GM12878 (cell line): ENCODE measurements at places on chromosomes 7 and 10. TPM values are rescaled to one million over a fixed set of nuclear protein-coding genes. Genes with fewer than 3 reads are reported as not detected.

DNA sequence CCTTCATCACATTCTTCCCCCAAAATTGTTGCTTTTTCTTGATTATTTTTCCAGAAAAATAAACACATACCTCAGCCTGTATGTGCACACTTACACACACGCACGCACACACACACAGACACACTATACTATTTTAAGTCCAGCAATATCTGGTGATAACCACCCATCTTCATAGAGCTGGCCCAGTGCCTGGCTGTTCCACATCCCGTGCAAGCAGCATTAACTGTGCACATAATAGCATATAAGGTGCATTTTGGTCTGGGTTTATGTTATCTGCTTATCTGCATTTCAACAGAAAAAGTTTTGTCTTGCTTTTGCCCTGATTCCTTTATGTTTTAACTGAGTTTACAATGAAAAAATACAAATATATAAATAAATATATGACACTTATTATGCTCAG is 143.1 kb upstream of the KLF6 start:
- H3K27me3 ChIP-seq, result no peaks in the 10 kb centered on the region
- no peaks in the 10 kb centered on the region for H3K36me3 ChIP-seq
- H3K4me3 ChIP-seq, result no peak overlapping the region
- DNase-seq, result no peak
- no peak overlapping the region for H3K27ac ChIP-seq

GRCh38 chr7:2687338-2687869 is 598 bp upstream of the AMZ1 start:
- no peak for DNase-seq
- no peaks in the 10 kb centered on the region for H3K36me3 ChIP-seq
- H3K4me3 ChIP-seq, result no peak overlapping the region
- H3K4me1 ChIP-seq, result peaks cover 27% of the 10 kb centered on the region
- H3K27me3 ChIP-seq, result peaks cover 3% of the 10 kb centered on the region

DNA sequence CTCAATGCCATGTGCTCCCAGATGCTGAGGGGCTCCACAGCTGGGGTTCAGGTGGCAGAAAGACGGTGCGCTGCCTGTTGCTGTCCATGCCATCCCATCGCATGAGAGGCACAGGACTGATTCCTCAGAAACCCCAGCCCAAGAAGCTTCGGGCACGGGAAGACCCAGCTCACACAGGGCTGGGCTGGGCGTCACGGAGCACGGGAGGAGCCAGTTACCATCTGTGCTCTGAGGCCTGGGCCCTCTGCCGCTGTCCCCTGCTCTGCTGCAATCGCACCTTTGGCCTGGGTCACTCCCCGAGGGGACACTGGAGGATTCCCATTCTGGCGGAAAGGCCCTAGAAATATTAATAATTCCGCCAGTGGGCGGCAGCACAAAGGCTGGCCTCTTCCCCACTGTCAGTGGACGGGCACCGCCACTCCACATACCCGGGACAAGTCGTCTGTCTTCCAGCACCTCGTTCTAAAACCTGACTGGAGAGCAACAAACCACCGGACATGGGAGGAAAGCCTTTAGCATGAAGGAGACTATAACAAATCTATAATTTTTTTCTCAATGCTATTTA is 92.1 kb downstream of the PIP4K2A start:
- no peak overlapping the region for H3K27ac ChIP-seq
- H3K4me1 ChIP-seq, result peaks cover 34% of the 10 kb centered on the region
- no peaks in the 10 kb centered on the region for H3K27me3 ChIP-seq
- H3K4me3 ChIP-seq, result no peak overlapping the region
- no peaks in the 10 kb centered on the region; the same call in 1 of the 2 replicates for H3K36me3 ChIP-seq

DNA sequence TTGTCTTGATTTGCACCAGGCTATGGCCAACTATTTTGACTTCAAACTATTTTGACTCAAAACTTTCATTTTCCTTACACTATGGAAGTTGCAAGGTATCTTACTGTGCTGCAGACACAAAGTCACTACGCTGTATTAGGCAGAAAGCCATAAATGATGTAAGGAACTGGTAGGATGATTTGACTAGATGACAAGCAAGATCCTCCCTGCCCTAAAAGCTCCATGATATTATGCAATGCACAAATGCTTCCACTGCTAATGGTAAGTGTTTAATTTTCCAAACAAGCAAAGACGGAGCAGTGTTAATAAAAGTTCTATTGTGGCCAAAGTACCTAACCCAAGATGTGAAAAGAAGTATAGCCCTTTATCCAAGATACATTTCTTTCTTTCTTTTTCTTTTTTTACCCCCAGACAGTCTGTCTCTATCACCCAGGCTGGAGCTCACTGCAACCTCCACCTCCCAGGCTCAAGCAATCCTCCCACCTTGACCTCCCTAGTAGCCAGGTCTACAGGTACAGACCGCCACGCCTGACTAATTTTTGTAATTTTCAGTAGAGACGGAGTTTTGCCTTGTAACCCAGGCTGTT is 98.2 kb downstream of the ANK3 start:
- DNase-seq, result no peak
- no peak overlapping the region for H3K27ac ChIP-seq
- no peak overlapping the region for H3K4me3 ChIP-seq
- no peaks in the 10 kb centered on the region for H3K4me1 ChIP-seq

The TMEM236 gene
- total RNA-seq, result not detected in 2 replicates

GRCh38 chr10:76113952-76114351 is 682.5 kb downstream of the LRMDA start:
- H3K36me3 ChIP-seq, result no peaks in the 10 kb centered on the region
- no peak overlapping the region for H3K27ac ChIP-seq
- no peaks in the 10 kb centered on the region for H3K27me3 ChIP-seq
- no peak for DNase-seq
- H3K4me1 ChIP-seq, result no peaks in the 10 kb centered on the region
- H3K4me3 ChIP-seq, result no peak overlapping the region

DNA sequence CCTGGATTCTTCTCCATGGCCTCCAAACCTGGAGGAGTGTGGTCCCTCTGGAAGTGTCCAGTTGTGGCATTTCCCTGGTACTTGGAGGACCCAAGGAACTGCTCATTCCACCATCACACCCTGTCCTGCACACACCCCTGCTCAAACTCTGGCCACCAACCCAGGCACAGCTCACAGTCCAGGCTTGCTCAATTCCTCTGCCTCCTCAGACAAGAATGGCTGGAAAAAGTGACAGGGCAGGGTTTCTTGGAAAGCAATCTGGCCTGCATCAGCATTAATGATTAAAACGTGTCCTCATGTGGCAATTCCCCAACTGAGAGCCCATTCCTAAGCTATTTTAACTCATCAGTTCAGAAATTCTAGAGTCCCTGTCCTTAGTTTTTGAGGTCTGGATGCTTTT is 17.2 kb upstream of the TPST1 start:
- H3K27me3 ChIP-seq, result no peaks in the 10 kb centered on the region; the same call in 1 of the 2 replicates
- no peak for DNase-seq
- no peaks in the 10 kb centered on the region for H3K36me3 ChIP-seq
- H3K27ac ChIP-seq, result no peak overlapping the region

- H3K4me1 ChIP-seq, result no peaks in the 10 kb centered on the region
- no peak overlapping the region for H3K4me3 ChIP-seq
- no peaks in the 10 kb centered on the region for H3K36me3 ChIP-seq
- no peak overlapping the region for H3K27ac ChIP-seq
- no peak for DNase-seq
- H3K27me3 ChIP-seq, result no peaks in the 10 kb centered on the region
Measured at GRCh38 chr7:108167460-108167859, 37.3 kb upstream of the LAMB4 start.

The CLEC2L gene
- not detected in 2 replicates for total RNA-seq

DNA sequence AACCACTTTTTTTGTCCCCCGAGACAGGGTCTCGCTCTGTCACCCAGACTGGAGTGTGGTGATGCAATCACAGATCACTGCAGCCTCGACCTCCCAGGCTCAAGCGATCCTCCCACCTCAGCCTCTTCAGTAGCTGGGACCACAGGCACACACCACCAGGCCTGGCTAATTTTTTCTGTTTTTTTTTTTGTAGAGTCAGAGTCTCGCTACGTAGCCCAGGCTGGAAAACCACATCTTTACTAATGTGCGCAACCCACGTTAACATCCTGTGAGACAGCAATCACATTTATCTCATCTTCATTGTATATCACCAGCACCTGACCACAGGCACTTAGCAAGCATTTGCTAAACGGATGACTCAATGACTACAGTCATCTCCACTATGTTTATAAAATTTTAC is 77.8 kb upstream of the ATP6V0A4 start:
- no peaks in the 10 kb centered on the region for H3K27me3 ChIP-seq
- no peak overlapping the region for H3K4me3 ChIP-seq
- no peaks in the 10 kb centered on the region for H3K4me1 ChIP-seq
- no peak overlapping the region for H3K27ac ChIP-seq

The CLRN3 gene
- total RNA-seq, result not detected in 2 replicates

The DPYSL4 gene
- 0.16 and 0.21 TPM in 2 replicates for total RNA-seq

- H3K27ac ChIP-seq, result no peak overlapping the region
- no peaks in the 10 kb centered on the region for H3K27me3 ChIP-seq
- no peaks in the 10 kb centered on the region for H3K4me1 ChIP-seq
Measured at GRCh38 chr7:70487428-70487827, 644.5 kb upstream of the GALNT17 start.

The MGMT gene
- total RNA-seq, result 16.5 and 16.9 TPM in 2 replicates

The ITPRID1 gene
- total RNA-seq, result not detected in 2 replicates

The KDM7A gene
- total RNA-seq, result 0.95 and 1.5 TPM in 2 replicates

The UNCX gene
- not detected in 2 replicates for total RNA-seq

DNA sequence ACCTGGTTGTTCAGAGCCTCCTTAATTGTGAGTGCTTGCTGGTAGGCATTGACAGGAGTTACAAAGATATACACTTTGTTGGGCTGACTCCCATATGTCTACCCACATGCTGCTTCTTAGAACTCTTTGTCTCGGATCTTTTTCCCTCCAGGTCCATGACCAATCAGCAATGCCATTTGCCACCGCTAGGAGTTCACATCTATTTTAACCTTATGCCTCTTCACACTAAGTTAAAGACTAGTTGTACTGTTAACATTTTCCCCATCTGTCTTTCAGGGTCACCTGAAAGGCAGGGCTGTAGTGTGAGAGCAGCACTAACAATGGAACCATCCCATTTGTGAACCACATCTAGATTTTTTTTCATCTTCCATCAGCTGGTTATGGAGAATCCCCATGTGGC is 226.7 kb upstream of the NPY start:
- no peaks in the 10 kb centered on the region for H3K27me3 ChIP-seq
- no peaks in the 10 kb centered on the region for H3K36me3 ChIP-seq
- no peak overlapping the region for H3K27ac ChIP-seq
- no peak overlapping the region for H3K4me3 ChIP-seq

DNA sequence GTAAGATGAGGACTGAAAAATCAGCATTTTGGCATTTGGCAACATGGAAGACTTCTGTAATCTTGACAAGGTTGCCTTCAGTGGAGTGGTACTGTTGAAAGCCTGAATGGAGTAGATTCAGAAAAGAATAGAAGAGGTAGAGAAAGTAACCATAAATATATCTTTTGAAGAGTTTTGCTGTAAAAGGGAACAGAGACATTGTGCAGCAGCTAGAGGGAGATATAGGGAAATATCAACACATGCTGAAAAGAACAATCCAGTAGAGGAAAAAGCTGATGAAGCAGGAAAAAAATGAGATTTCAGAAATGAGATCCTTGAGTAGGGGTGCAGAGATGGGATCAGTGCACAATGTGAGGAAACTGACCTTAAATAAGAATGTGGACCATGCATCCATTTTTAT is 60.0 kb downstream of the RAPGEF5 start:
- H3K27me3 ChIP-seq, result no peaks in the 10 kb centered on the region
- no peak overlapping the region for H3K4me3 ChIP-seq
- no peaks in the 10 kb centered on the region; the same call in 1 of the 2 replicates for H3K36me3 ChIP-seq
- no peak overlapping the region for H3K27ac ChIP-seq
- no peaks in the 10 kb centered on the region for H3K4me1 ChIP-seq

- no peaks in the 10 kb centered on the region for H3K4me1 ChIP-seq
- H3K27me3 ChIP-seq, result no peaks in the 10 kb centered on the region
- no peak overlapping the region for H3K27ac ChIP-seq
- H3K4me3 ChIP-seq, result no peak overlapping the region
- H3K36me3 ChIP-seq, result no peaks in the 10 kb centered on the region
Measured at GRCh38 chr7:41574377-41574776, 128.5 kb downstream of the INHBA start.

The ZC3HAV1L gene
- total RNA-seq, result 10.5 and 10.6 TPM in 2 replicates

The BLVRA gene
- 66.9 and 73.7 TPM in 2 replicates for total RNA-seq

The NODAL gene
- total RNA-seq, result 0.11 TPM in 1 of 2 replicates, not detected in the other

GRCh38 chr10:79055100-79055782 is 13.5 kb upstream of the ZMIZ1 start:
- H3K36me3 ChIP-seq, result no peaks in the 10 kb centered on the region
- no peak overlapping the region for H3K4me3 ChIP-seq
- H3K27me3 ChIP-seq, result no peaks in the 10 kb centered on the region; the same call in none of the 2 replicates
- H3K27ac ChIP-seq, result no peak overlapping the region
- no peaks in the 10 kb centered on the region for H3K4me1 ChIP-seq

DNA sequence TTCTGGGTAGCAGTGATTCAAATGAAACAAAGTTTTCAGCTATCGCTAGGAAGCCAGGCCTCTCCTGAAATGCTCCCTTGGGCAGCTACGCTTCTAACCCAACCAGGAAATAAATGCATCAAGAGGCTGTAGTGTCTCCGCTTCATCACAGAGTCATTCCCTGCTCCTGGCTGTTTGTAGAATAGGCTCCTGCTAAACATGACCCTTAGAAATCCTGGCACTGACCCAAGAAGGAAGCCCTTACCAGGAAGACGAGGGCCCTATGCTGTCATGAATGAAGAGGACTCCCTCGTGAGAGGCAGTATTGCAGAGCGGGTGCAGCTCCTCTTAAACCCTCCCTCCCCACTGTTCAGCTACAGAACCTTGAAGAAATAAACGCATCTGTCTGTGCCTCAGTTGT is 48.3 kb downstream of the NOD1 start:
- DNase-seq, result no peak
- H3K4me1 ChIP-seq, result peaks cover 26% of the 10 kb centered on the region
- H3K27me3 ChIP-seq, result no peaks in the 10 kb centered on the region
- peaks cover 4% of the 10 kb centered on the region for H3K36me3 ChIP-seq
- H3K27ac ChIP-seq, result no peak overlapping the region
- H3K4me3 ChIP-seq, result no peak overlapping the region

GRCh38 chr7:137987968-137988367 is 13.9 kb downstream of the CREB3L2 start:
- peak overlapping the region; percentile 95 for H3K27ac ChIP-seq
- peaks cover 18% of the 10 kb centered on the region for H3K36me3 ChIP-seq
- H3K4me3 ChIP-seq, result peak overlapping the region; percentile 4; the same call in 1 of the 2 replicates

DNA sequence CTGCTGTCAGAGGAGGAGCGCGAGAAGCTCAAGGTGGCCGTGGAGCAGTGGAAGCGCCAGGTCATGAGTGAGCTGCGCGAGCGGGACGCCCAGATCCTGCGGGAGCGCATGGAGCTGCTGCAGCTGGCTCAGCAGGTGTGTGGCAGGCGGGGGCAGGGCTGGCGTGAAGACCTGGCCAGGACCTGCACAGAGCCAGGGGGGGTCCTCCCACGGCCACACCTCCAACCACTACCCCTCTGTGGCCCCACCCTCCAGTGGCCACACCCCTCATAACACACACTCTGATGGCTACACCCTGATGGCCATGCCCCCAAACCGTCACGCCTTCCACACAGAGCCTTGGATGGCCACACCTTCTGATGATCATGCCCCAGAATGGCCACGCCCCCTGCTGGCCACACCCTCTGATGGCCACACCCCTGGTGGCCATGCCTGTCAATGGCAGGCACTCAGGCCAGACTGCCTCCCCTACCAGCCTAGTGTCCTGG is 23.4 kb upstream of the DPYSL4 start:
- H3K27me3 ChIP-seq, result no peaks in the 10 kb centered on the region
- no peaks in the 10 kb centered on the region for H3K36me3 ChIP-seq
- no peak overlapping the region for H3K27ac ChIP-seq
- H3K4me1 ChIP-seq, result peaks cover 3% of the 10 kb centered on the region; the same call in 1 of the 2 replicates
